T-helper 17 cell (primary cell): ENCODE measurements at places on chromosomes 3 and 15.

DNA sequence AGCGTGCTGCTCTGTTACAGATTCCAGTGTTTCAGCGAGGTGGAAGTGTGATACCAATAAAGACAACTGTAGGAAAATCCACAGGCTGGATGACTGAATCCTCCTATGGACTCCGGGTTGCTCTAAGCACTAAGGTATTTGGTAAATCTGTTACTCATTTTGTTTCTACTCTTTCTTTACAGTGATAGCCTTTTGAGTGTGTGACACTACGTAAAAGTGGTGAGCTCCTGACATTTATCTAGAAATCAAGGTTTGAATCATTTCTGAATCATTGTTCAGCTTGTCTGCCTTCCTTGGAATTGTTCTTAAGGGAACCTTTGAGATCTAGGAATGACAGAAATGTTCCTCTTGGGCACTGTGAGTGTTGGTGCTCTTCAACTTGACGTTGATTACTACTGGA, 11.2 kb upstream of the CAPN3 start:
- no peak for DNase-seq

DNA sequence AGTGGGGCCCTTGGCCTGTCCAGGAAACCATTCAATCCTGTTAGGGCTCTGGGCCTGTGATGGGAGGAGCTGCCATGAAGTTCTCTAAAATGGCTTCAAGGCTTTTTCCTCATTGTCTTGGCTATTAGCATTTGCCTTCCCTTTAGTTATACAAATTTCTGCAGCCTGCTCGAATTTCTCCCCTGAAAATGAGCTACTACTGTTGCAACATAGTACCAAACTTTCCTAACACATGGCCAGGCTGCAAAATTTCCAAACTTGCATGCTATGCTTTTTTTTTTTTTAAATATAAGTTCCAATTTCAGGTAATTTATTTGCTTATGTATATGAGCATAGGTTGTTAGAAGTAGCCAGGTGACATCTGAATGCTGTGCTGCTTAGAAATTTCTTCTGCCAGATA, 560.8 kb upstream of the TBL1XR1 start:
- DNase-seq, result no peak

DNA sequence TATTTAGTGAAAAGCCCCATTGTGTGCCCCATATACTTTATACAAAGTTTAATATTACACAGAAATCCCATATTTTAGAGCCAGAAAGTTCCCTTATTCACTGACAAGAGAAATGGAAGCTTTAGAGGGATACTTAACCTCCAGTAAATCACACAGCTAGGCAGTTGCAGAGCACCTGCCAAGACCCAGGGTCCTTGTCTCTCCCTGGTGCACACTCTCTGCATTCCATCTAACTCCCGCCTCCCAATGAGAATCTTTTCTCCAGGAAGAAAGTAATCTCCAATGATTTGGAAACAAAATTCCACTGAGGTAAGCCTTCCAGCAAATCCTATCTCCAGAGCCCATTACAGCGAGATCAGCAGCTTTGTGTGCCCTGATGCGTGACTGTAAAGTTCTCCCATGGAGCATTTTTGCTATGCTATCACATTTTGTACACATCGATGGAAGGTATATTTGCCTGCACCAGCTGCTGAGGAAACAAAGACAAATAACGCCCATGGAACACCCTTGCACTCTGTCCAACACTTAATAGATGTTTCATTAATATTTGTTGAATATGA, 41.4 kb downstream of the ULK4 start:
- DNase-seq, result no peak

- DNase-seq, result no peak
These were observed 418.7 kb upstream of the CNTN6 start for GRCh38 chr3:674116-674515.

- no peak for DNase-seq
These were observed 301.5 kb downstream of the PYDC2 start for GRCh38 chr3:191762323-191762960.

- no peak for DNase-seq
These were observed 36.4 kb downstream of the RYK start for GRCh38 chr3:134214239-134214638.

DNA sequence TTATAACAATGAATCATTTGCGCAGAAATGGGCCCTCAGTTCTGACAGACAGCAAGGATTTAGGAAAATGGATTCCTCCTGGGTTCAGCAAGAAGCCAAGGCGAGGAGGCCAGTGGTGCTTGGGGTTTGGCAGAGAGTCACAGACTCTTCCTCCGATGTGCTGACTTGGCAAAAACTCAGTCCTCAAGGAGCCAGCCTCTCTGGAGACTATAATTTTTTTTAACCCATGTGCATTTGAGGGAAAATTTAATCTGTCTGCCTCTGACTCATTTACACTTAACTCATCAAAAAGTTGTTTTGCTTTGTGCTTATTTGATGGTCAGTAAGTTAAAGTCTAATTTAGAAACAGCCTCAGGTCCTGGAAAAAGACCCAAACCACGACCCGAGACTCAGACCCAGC, 34.2 kb upstream of the SLC24A5 start:
- DNase-seq, result no peak
